ENCODE measurements at places on chromosomes 16 and 17.

DNA sequence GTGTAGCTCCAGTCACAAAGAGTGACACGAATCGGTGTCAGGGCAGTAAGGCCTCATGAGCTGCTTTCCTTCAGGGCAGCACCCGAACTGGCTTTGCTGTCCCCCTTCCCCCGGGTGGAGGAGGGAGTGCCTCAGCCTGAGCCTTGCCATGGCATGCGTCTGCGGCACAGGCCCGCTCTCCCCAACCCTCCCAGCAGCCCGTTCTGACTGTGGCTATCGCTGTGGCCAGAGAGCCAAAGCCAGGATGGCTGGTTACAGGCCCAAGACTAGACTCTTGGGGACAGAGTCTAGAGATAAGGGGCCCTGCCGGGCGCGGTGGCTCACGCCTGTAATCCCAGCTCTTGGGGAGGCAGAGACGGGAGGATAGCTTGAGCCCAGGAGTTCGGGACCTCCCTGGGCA is 25.9 kb downstream of the CLUH start:
- no peak for DNase-seq

GRCh38 chr16:379183-379960 is 2.4 kb downstream of the PGAP6 start:
- no peak for DNase-seq

DNA sequence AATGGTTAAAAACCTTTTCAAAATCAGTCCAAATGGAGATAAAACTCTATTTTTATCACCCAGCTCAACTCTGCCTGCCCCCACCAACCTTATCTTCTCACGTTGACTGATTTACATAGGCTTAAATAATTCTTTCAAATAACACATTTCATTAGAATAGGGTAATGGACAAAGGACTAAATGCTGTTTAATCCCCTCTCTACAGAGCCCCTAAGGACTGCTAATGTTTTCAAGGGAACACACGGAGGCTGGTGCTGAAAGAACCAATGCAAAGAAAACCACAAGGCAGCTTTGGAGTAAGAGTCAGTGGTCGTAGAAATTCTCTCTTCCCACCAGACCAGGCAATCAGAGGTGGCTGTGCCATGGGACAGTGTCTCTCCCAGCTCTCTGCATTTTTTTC is 445.7 kb upstream of the MAF start:
- no peak for DNase-seq

DNA sequence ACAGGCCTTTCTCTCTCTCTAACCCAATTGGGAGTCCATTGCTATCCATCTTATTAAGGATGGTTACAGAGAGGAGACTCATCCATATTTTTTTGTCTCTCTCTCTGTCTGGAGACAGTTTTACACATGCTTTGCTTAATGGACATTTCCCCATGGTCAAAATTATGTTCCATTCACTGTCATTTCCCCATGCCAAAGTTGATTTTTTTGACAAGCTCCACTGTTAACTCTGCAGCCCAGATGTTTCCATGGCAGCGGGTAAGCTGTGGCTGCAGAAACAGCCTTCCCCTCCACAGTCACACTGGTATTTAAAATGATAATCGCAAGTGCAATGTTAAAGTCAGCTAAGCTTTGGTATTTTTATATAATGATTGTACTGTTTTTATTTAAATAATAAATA is 63.9 kb upstream of the HLF start:
- no peak for DNase-seq

DNA sequence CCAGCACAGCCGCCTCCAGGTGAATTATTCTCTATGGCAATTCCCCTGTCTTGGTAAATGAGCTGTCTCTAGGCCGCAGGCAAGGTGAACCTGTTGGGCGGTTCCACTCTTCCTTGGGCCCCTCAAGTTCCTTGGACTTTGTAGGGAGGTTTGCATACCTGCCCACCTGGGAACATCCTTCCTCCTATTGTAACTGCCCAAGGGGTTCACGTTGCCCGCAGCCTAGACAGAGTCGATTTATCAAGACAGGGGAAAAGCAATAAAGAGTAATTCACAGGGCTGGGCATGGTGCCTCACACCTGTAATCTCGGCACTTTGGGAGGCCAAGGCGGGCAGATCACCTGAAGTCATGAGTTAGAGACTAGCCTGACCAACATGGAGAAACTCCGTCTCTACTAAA is 122.5 kb downstream of the KCNJ18 start:
- no peak for DNase-seq

All from cortex of kidney (tissue), 1 donor.